ENCODE measurements at places on chromosomes 12 and 14.
A peak's percentile ranks its signal among the peaks of the same experiment; 100 is the strongest.

DNA sequence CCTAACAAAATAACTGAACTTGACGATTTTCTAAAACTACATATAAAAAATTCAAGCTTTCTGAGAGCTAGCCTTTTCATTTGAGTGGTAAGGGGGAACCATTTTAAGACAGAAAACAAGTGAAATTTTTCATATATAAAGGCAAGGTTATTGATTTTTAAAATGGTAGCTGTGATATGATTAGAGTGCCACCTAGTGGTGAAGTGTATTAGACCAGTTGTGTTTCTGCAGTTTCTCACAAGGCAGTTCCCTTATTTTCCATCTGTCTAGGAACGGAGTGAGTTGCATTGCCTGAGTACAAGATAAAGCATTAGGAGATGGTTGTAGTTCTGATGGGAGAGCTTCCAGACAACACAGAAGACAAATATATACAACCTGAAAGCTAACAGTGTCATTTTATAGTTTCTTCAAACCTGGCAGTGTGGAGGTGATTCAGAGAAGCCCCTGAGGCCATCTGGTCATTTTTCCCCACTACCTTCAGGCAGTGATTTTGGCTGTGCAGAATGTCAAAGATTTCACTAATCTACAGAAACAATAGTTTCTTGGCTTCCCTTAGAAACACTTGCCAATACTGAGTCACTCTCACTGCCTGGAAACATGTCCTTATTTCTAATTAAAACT lies 180.8 kb downstream of the C12orf50 start:
- peak; percentile 50 for DNase-seq

GRCh38 chr12:9361879-9362326 lies 153.7 kb upstream of the PZP start:
- DNase-seq, result no peak

GRCh38 chr12:3527181-3527580 lies 36.2 kb downstream of the PRMT8 start:
- peak; percentile 72 for DNase-seq

- DNase-seq, result peak; percentile 51
These were observed 65.8 kb downstream of the FOS start for GRCh38 chr14:75344411-75344810.

GRCh38 chr12:89494411-89495231 lies 30.0 kb downstream of the GALNT4 start:
- DNase-seq, result peak; percentile 53

GRCh38 chr12:58416236-58416635 lies 474.9 kb downstream of the ATP23 start:
- DNase-seq, result no peak

GRCh38 chr12:57852200-57852599 lies 5.7 kb upstream of the CTDSP2 start:
- DNase-seq, result no peak

DNA sequence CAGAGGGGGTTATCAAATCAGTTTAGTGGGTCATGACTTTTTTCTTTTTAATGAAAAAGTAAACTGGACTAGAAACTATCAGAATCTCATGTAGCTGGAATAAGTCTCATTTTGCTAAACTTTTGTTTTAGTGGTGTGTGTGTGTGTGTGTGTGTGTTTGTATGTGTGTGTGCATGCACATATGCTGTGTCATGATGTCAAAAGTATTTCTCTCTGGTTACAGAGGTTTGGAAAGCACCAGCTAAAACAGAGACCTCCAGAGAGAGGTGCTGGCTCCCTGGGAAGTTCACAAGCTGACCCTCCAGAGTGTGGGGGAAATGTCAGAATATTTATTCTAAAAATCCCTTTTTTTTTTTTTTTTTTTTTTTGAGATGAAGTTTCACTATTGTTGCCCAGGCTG lies 114.7 kb downstream of the LGMN start:
- DNase-seq, result no peak

- DNase-seq, result peak; percentile 86
These were observed 82.2 kb upstream of the CPSF6 start for GRCh38 chr12:69157023-69157655.

GRCh38 chr14:87111126-87111525 lies 881.9 kb downstream of the GALC start:
- DNase-seq, result no peak

DNA sequence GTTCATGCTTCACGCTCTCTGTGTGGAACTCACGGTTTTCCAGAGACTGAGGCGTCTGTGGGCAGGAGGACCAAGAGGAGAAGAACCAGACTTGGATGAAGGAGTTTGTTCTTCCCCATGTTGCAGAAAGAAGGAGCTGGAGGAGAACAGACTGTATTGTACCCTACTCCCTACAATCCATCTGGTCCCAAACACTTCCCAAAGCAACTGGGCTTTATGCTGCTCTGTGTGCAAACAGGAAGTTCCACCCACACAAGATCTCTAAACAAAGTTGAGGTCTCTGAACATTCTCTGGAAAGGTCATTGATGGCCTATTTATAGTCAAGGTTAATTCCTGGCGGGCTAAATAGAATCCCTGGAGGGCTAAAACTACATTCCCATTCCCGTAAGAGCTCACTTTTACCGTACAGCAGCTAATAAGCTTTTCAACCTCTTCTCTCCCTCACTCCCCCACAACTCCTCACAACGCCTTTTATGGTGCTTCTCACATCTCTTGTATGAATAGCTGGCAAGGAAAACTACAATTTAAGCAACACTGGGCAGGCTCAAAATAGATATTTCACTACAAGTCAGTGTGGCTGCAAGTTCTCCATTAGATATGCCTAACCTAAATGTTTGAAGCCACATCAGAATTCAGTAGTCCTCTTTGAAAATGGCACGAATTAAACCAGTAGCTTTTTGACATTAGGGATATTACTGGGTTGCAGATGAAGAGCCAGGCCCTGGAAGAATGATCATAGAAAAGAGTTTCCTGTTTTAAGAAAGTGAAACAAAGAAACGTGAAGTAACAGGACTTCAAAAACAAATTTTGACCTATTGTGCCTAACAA lies at the start of gene A2M:
A2M (minus strand) TSS at position 189 of the 829 bp plus-strand sequence; CDS start at position 119, 70 bp downstream.
- peak; percentile 52 for DNase-seq
